Activated naive CD8-positive, alpha-beta T cell treated with anti-CD3 and anti-CD28 coated beads, Interleukin-2, amount 10 ng/mL, durations not matched to agents 7 days and 5 days (primary cell): ENCODE measurements at places on chromosomes 1 and 21. TPM values are rescaled to one million over a fixed set of nuclear protein-coding genes. Genes with fewer than 3 reads are reported as not detected.

DNA sequence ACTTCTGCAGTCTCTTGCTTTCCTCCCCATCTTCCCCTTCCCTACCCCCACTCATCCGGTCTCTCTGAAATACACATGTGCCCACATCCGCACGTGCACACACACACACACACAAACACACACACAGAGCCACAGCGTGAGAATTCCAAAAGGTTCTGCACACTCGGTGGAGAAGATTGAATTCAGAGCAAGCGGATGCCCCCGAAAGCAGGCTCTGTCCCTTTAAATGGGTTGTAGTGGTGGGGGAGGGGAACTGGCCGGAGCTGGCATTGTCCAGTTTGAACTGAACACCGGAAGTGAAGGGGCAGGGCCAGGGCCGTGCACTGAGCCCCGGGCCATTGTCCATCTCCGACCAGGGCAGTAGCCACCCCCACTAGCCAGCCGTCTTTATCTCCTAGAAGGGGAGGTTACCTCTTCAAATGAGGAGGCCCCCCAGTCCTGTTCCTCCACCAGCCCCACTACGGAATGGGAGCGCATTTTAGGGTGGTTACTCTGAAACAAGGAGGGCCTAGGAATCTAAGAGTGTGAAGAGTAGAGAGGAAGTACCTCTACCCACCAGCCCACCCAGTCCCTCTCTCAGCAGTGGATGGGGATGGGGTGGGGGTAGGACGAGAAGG lies 1.3 kb upstream of the LIN28A start:
- no peak for DNase-seq
- H3K27me3 ChIP-seq: peaks cover 68% of the 10 kb centered on the region
- H3K36me3 ChIP-seq: no peaks in the 10 kb centered on the region
- peaks cover 23% of the 10 kb centered on the region for H3K4me1 ChIP-seq
- H3K27ac ChIP-seq: no peak overlapping the region
- peak overlapping the region; percentile 69 for H3K4me3 ChIP-seq

GRCh38 chr1:116112388-116113140 lies 1.4 kb downstream of the MAB21L3 start:
- H3K4me3 ChIP-seq: no peak overlapping the region
- no peak for DNase-seq
- no peaks in the 10 kb centered on the region for H3K4me1 ChIP-seq

DNA sequence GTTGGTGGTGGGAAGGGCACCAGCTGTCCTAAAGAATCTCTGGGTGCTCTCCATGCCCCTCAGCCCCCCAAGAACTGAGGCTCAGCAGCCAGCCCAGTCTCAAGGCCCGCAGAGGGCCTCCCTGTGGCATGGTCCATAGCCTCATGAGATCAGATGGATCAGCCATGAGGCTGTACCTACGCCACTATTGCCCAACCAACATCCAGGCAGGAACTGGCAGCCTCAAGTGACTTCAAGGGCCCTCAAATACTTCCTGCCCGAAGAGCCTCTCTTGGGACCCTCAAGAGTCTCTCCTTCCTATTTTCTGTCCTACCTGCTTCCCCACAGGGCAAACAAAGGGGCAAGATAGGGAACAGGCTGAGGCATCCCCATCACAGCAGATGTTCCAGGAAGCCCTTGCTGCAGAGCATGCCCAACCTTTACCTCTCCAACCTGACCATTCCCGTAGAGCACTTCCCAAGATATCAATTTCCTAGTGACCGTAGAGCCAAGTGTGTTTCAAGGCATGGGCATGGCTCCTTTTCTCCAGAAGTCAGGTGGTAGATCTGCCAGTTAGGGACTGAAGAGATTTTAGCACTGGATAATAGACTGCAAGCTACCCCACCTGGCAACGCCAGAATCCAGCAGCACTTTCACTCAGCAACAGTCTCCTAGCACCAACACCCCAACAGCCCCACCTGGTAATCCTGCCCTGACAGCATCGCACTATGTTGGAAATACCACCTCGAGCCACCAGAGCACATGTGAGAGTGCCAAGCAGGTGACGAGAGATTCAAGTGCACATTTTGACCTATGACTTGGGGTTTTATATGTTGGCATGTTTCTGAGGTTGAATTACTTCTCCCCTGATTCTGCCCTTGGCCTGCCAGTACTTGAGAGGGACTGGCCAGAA lies 13.7 kb upstream of the MFSD2A start:
- peaks cover 5% of the 10 kb centered on the region for H3K4me1 ChIP-seq
- no peak for DNase-seq
- H3K27me3 ChIP-seq: peaks cover 5% of the 10 kb centered on the region
- no peaks in the 10 kb centered on the region for H3K36me3 ChIP-seq

- DNase-seq: no peak
- no peak overlapping the region for H3K27ac ChIP-seq
- H3K36me3 ChIP-seq: no peaks in the 10 kb centered on the region
- H3K4me3 ChIP-seq: no peak overlapping the region
Observed at GRCh38 chr1:245560316-245560859, 405.6 kb downstream of the KIF26B start.

- no peaks in the 10 kb centered on the region for H3K27me3 ChIP-seq
- no peak for DNase-seq
- H3K4me1 ChIP-seq: no peaks in the 10 kb centered on the region
Observed at GRCh38 chr21:36881228-36881627, 85.2 kb downstream of the HLCS start.

DNA sequence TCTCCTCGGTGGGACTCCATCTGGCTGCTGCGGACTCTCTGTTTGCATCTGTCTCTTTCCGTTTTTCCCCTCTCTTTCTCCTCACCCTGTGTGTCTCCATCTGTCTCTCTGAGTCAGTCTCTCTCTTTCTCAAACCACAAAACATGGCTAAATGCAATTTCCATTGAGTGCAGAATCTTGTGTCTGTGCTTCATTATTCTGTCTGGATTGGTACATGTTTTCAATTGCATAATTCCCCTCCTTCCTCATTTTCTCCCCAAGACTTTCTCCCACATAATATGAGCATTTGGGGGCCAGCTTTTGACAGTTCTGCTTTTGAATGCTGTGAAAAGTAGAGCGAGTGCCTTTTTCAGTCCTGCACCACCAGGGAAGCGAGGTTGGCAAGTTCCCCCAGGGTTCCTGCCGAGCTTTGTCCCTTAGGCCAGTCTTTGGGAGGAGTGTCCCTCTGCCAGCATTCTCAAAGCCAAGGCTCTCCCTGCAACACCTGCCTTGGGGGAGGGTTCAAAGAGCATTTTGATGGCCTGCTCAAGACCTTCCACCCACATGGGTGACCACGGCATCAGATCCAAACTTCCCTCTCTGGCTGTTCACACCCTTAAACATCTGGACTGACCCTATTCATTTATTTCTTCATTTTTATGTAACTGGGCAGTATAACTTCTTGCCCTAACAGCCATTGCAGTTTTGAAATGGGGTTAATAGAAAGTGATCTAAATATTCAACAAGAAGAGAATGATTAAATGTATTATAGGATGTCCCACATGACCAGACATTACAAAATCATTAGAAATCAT lies 32.8 kb upstream of the SCMH1 start:
- H3K27ac ChIP-seq: no peak overlapping the region
- no peaks in the 10 kb centered on the region for H3K4me1 ChIP-seq
- peaks cover 19% of the 10 kb centered on the region for H3K27me3 ChIP-seq
- DNase-seq: no peak
- H3K4me3 ChIP-seq: no peak overlapping the region

- DNase-seq: no peak
- no peak overlapping the region for H3K27ac ChIP-seq
- H3K4me3 ChIP-seq: no peak overlapping the region
- no peaks in the 10 kb centered on the region for H3K36me3 ChIP-seq
- no peaks in the 10 kb centered on the region for H3K27me3 ChIP-seq
- no peaks in the 10 kb centered on the region for H3K4me1 ChIP-seq
Observed at GRCh38 chr1:217392441-217392840, 238.4 kb downstream of the GPATCH2 start.

The PTAFR gene
- 0.99 TPM for total RNA-seq

- H3K27ac ChIP-seq: no peak overlapping the region
- DNase-seq: peak; percentile 15
- H3K27me3 ChIP-seq: no peaks in the 10 kb centered on the region
Observed at GRCh38 chr1:53073868-53074311, 11.9 kb downstream of the PODN start.
